ENCODE measurements at places on chromosomes 5 and 9.

DNA sequence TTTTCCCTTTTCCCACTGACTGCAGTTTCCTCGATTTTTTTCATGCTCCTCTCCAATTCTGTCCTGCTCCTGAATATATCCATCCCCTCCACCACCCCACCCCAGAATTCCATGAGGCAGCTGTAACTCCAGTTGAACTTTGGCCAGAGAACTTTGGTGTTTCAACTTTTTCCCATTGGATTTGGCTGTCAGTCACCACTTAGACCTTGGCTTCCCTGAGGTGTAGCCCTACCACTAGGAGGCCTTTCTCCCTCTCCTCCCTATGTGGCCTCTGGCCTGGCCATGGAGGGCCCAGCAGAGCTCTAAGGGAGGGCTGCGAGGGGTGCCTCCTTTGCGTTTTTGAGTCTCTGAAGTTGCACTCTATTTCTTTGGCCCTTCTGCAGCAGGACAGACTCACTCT, 261.3 kb downstream of the PIK3R1 start:
- DNase-seq = no peak

- DNase-seq = no peak
These were observed 30.3 kb downstream of the SLC25A46 start for GRCh38 chr5:110769000-110769681.

DNA sequence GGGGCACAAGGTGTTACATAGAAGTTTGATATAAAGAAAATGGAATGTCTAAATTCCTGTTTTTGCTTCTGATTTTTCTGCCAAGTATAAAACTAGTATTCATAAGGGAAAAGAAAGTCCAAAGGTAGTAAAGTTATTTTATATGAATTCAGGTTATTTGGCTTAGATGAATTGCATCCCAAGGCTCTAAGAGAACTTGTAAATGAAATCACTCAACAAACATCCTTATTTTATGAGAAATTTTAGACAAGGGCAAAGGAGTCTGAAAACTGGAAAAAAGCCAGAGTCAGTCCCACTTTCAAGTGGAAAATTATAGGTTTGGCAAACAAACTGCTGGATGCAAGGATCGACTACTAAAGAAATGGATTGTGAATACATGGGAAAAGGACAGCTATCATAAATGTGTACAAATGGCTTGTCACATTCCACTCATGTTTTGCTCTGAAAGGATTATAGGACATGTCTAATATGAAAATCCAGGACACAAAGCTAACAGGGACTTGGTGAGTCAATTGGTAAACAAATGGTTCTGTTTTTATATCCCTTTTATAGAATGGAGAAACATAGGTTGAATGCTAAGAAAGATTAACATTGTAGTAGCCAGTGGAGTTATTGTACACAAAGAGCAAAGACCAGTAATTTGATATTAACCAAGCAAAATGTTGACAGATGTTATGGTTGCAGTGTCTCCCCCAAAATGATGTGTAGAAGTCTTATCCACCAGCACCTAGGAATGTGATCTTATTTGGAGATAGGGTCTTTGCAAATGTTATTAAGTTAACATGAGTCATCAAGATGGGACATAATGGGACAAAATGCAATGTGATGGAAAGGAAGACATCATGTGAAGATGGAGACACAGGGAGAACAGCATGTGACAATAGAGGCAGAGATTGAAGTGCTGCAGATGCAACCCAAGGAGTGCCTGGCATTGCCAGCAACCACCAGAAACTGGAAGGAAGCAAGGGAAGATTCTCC, 495.7 kb downstream of the TLE1 start:
- DNase-seq = no peak

DNA sequence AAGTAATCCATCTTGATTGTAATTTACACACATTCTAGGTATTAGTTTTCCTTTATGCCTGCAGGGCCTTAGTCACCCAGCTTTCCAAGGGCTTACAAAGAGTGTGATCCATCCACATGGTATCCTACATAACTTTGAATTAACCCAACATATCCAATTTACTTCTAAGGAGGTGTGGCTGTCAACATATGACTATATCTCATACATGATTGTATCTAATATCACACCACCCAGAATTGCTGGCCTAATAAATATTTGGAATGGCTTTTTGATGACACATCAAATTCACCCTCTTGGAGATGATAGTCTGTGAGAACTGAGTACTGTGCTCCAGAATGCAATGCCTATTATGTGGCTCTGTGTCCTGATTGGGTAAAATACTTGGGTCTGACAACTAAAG, 363.3 kb upstream of the GRIN3A start:
- DNase-seq = peak; percentile 2

DNA sequence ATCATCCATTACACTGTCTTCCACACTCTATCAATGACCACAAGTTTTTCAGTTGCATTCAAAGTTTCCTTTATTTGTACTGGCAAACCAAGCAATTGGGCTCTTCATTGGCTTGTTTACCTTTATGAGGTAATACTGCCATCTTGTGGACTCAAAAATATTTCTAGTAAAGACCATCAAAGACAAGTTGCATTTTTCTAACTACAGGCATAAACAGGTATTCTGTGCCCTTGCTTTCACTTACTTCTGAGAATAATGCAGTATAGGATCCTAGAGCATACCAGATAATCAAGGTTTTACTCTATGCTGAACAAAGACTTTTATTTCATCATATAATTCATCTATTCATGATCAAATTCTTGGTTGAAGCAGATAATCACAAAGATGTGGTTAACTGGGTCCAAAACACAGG, 173.7 kb upstream of the POU5F2 start:
- DNase-seq = no peak

DNA sequence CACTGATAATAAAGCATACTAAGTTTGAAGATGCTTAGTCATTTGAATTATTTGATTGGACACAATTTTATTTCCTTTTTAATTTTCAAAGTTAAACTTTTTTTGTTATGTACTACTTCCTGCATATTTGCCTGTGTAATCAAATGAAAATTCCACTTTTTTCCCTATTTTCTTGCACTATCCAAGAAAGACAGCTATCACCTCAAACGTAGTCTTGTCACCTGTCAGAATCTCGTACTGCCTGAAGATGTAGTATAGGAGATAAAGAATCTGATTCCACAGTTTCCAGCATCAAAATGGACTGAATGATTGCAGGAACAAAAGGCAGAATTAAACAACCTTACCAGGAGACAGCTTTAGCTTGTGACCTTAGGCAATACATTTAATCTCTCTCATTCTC, 818.8 kb downstream of the MAT2B start:
- no peak for DNase-seq

- DNase-seq = no peak
These were observed 13.2 kb downstream of the TNPO1 start for GRCh38 chr5:72829707-72830106.

- DNase-seq = no peak
These were observed 1577.6 kb downstream of the EFNA5 start for GRCh38 chr5:106093134-106093533.

DNA sequence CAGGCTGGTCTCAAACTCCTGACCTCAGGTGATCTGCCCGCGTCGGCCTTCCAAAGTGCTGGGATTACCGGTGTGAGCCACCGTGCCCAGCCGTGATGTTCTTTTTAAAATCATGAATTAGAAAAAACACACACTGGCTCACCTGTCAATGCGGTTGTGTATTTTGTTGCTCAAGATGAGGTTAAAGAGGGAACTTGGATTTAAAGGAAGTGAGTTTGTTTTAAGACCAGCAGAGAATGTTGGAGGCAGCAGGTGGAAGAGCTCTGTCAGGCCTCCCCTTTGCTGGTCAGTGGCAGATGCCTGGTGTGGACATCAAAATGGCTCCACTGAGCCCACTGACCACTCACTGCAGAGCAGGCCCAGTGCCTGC, 38.9 kb downstream of the WNK2 start:
- DNase-seq = no peak

- DNase-seq = no peak
These were observed 13.6 kb downstream of the TERT start for GRCh38 chr5:1281038-1281882.

- DNase-seq = no peak
These were observed 24.6 kb upstream of the FBXL7 start for GRCh38 chr5:15475367-15475766.

GRCh38 chr9:124741662-124742061, 29.4 kb downstream of the NR6A1 start:
- DNase-seq = no peak

DNA sequence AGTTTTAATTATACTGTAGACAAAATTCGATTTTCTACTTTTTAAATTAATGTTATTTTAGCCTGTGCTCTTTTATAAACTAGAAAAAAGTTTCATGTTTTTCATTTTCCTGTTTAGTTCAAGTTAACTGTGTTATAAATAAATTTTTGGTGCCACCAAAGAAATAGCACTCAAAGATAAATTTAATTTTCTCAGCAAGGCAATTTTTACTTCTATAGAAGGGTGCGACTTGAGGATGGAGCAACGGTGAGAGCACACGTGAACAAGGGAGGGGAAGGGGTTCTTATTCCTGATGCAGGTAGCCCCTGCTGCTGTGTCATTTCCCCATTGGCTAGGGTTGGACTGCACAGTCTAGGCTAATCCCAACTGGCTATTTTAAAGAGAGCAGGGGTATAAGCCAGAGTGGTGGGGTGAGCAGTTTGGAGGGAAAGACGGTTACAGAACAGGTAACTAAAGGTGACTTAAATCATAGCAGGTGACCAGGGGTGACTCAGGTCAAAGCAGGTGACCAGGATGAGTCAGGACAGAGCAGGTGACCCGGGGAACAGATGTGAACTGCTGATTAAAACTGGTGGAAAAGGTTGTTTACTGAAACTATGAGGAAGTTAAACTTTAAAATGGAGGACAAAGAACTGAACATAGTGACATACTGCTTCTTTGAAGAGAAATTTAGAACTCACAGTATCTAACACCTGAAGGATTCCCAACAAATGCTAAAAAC, 104.6 kb upstream of the GPBP1 start:
- DNase-seq = no peak

GRCh38 chr5:81925981-81926380, 45.8 kb upstream of the ATG10 start:
- no peak for DNase-seq

- no peak for DNase-seq
These were observed 143.1 kb upstream of the KLF4 start for GRCh38 chr9:107632661-107633060.

- no peak for DNase-seq
These were observed 24.7 kb upstream of the ASPN start for GRCh38 chr9:92507005-92507404.

DNA sequence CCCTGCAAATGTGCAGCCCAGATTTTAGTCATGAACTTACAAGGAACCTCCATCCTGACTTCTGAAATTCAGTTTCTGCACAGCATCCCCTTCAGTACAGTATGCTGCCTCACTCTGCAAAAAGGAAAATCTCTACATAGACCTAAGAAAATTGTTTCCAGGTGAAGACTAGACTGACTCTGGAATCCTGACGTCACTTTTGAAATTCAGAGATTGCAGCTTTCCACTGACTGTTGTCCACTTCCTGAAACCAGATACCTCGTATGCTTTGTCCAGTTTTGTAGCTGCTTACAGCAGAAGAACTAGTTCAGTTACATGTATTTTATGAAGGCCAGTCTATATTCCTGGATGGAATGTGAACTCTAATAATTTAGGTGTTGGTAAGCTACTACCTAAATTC, 629.3 kb upstream of the ST8SIA4 start:
- DNase-seq = no peak

DNA sequence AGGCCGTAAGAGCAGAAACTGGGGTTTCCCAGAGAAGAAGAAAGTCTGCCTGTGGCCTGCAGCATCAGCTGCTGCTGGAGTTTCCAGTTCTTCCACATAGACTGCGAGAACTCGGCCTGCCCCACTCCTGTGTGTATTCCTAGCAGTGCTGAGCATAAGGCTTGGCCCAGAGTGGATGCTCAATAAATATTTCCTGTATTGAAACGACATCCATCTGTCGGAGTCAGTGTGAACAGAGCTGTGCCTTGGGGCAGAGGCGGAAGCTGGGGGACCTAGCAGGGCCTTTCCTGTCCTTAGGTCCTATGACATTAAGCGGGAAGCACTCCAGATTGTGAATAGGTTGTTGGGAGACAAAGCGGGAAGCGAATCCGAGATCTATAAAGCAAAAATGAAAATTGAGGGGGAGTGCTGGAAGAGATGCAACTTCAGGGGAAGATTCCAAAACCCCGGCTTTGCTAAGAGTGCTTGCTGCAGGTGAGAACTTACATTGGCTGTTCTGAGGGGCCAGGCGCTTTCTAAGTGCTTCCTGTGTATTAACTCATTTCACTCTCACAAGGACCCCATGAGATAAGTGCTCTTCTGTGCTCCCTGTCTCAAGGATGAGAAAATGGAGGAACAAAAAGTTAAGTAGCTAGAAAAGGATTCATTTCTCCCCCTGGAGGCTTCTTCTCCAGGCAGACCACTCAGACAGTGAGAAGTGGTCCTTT, 76.1 kb upstream of the CXCL14 start:
- no peak for DNase-seq

GRCh38 chr5:67338421-67338820, 141.8 kb upstream of the CD180 start:
- no peak for DNase-seq

- no peak for DNase-seq
These were observed 173.8 kb upstream of the DAP start for GRCh38 chr5:10934783-10935355.

DNA sequence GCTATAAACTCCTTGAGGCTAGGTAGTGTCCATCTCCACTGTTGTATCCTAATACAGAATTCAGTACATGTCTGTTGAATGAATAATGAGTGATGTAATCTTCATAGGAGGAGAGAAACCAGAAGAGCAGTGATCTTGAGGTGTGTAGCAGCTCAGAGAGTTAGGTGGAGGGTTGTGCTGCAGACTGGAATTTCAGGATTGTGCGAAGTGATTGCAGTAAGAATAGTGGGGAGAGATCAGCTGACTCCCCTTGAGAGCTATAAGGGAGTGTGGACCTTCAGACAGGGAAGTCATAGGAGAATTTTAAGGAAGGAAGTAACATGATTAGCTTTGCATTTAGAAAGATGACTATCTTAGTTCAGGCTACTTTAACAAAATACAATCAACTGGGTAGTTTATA, 4.4 kb downstream of the SNX24 start:
- DNase-seq = no peak

- DNase-seq = no peak
These were observed 21.9 kb upstream of the PLIN2 start for GRCh38 chr9:19149230-19149629.

- no peak for DNase-seq
These were observed 64.8 kb upstream of the SLC1A1 start for GRCh38 chr9:4425319-4426045.

GRCh38 chr5:121988488-121988887, 26.7 kb downstream of the SRFBP1 start:
- DNase-seq = no peak

DNA sequence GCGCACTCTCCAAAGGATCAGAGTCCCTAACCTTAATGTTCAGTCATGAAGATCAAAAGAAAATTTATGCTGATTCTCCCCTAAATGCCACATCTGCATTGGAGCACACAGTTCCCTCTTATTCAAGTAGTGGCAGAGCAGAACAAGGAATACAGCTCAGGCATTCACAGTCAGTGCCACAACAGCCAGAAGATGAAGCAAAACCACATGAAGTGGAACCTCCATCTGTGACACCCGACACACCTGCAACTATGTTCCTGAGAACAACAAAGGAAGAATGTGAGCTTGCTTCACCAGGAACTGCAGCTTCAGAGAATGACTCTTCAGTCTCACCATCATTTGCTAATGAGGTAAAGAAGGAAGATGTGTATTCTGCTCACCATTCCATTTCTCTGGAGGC, 40.0 kb downstream of the CMYA5 start:
- DNase-seq = no peak

Data from T1000 (cell line).